ENCODE measurements at places on chromosomes 16 and 17. TPM values are rescaled to one million over a fixed set of nuclear protein-coding genes. Genes with fewer than 3 reads are reported as not detected.

- no peak for DNase-seq
These were observed 355.0 kb downstream of the KIF2B start for GRCh38 chr17:54177606-54178308.

DNA sequence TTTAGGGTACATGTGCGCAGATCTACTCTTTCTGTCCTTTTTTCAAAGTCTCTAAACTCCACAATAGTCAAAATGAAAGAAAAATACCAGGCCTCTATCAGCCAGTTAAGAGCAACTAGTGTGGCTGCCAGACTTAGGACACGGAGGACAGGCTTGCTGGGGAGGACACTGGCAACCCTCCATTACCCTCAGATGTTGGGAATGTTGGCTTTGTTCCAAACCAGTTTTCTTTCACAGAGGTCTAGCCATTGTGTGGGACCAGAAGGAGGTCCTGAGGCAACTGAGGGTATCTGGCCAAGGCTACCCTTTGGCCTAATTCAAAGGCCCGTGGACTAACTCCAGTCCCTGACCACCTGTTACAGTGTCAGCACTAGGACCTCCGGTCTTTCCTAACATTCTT, 51.2 kb upstream of the MED9 start:
- DNase-seq, result no peak

DNA sequence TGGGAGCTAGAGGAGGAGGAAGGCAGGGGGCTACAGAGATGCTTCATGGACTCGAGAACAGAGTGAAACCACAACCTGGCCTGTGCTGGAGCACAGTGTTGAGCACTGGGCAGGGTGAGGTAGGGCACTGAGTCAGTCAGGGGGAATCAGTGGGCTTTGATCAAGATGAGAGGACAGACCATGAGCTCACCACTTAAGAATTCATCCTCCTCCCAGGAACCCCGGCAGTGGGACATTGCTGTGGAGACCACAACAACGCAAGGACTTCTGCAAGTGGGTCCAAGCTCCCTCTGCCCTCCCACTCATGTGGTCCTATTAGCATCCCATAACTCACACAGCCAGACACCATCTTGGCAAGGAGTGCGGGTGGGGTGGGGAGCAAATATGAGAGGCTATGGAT, 1.7 kb upstream of the CES5A start:
- no peak for DNase-seq

- peak; percentile 46 for DNase-seq
These were observed 83.2 kb upstream of the TOB1 start for GRCh38 chr17:50949128-50949988.

DNA sequence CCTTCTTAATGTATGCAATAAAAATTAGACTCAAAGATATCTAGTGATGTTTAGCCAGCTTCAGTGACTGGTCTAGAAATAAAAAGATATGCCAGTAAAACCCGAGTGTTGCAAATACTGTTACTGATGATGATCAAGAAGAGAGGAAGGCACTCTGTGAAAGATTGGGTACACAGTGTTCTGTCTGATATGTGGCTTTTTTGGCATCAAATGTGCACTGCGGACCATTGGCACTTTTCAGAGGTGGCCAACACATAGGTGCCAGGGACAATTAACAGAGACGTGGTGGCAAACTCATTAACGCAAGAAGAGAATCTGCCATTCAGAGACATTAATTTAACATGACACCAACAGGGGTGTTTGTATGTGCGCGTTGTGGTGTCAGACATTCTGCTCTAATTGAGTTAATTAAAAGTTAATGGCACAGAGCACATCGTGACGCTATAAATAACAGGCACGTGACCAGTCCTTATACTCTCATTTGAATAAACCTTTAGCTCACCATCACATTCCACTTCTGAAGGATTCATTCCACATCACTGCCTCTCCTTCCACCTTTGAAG, 549.3 kb upstream of the HSBP1 start:
- DNase-seq, result no peak

Gene KRT40
- total RNA-seq, result not detected

GRCh38 chr17:73628642-73629552, 15.3 kb downstream of the SDK2 start:
- DNase-seq, result no peak

DNA sequence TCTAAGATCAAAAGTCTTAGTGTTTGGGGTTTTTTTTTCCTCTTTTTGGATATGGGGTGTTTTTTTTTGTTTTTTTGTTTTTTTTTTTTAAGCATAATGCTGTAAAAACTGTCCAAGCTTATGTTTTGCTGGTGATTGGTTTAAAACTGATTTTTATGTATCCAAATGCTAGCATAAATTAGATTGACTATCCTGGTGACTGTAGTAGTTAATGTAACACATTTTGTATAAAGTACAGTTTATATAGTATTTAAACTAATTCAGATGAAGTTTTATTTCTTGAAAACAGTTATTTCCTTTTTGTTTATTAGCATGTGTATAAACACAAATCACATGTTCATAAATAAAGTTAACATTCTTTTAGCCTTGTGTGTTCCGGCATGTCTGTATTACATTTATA, 10.9 kb downstream of the RBBP6 start:
- DNase-seq, result no peak

DNA sequence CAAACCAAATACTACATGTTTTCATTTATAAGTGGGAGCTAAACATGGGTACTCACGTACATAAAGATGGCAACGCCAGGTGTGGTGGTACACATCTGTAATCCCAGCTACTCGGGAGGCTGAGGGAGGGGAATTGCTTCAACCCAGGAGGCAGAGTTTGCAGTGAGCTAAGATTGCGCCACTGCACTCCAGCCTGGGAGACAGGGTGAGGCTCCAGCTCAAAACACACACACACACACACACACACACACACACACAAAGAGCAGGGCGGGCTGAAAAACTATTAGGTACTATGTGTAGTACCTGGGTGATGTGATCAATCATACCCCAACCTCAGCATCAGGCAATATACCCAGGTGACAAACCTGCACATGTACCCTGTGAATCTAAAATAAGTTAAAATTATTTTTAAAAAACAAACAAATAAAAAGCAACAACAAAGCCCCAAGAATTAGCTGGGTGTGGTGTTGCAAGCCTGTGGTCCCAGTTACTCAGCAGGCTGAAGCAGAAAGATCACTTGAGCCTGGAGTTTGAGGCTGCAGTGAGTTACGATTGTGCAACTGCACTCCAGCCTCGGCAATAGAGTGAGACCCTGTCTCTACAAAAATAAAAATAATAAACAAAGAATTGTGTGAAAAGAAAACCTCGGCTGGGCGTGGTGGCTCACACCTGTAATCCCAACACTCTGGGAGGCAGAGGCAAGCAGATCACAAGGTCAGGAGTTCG, 11.9 kb upstream of the FAAP100 start:
- DNase-seq, result no peak

Gene KRT32
- total RNA-seq, result not detected

DNA sequence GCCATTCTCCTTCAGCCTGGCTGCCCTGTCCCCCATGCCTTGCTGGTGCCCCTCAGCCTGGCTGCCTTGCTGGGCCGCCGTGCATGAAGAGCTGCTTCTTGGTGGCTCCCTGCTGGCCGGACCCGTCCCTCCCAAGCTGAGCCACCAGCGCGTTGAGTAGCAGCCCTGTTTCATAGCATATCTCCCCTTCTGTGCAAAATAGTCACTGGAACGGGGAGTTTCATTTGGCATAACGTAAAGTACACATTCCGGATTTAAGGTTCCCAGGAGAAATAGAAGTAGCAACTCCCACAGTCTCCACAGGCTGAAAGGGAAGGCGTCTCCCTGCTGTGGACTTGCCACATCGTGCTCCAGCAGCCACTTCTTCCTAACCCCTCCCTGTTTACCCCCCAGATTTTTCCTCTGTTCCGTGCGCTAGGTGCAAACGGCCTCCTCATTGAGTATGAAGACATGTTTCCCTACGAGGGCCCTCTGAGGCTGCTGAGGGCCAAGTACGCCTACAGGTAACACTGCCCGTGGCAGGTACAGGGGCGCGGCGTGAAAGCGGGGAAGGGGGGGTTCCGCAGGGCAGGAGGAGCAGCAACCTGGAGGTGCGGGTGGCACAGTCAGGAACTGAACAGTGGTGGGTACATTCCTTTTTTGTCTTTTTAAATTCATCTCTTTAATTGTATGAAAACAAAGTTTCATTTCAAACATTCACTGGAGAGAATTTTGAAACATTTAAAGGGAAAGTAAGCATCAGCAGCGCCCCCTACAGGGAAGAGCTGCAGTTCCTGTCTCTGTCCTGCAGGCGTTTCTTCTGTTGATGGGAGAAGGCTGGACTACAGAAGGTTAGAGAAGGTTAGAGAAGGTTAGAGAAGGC, 5.8 kb upstream of the OGFOD3 start:
- DNase-seq, result peak; percentile 35

Gene C16orf92
- not detected for total RNA-seq

DNA sequence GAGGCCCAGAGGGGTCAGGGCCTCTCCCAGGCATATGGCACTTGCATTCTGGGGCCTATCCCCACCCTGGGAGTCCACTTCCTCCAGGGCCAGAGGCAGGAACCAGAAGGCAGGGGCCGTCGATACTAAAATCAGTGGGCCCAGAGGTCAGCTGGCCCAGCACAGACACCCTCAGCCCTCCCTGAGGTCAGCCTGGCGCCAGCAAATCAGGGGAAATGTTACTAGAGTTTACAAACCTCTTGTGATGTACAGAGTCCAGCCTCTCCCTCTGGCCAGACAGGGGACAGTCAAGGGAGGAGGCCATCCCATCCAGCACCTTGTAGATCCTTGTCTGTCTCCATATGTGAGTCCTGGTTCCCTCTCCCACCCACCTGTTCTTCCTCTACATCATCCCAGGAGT, 10.8 kb downstream of the CDH5 start:
- DNase-seq, result no peak

Gene KRT23
- total RNA-seq, result 43.6 TPM

GRCh38 chr17:33389504-33390135, 96.5 kb upstream of the ASIC2 start:
- DNase-seq, result no peak

GRCh38 chr16:88993946-88994600, 17.1 kb upstream of the CBFA2T3 start:
- DNase-seq, result no peak

GRCh38 chr17:50452630-50453300, 15.9 kb downstream of the CHAD start:
- no peak for DNase-seq

Gene MYH11
- 0.19 TPM for total RNA-seq

DNA sequence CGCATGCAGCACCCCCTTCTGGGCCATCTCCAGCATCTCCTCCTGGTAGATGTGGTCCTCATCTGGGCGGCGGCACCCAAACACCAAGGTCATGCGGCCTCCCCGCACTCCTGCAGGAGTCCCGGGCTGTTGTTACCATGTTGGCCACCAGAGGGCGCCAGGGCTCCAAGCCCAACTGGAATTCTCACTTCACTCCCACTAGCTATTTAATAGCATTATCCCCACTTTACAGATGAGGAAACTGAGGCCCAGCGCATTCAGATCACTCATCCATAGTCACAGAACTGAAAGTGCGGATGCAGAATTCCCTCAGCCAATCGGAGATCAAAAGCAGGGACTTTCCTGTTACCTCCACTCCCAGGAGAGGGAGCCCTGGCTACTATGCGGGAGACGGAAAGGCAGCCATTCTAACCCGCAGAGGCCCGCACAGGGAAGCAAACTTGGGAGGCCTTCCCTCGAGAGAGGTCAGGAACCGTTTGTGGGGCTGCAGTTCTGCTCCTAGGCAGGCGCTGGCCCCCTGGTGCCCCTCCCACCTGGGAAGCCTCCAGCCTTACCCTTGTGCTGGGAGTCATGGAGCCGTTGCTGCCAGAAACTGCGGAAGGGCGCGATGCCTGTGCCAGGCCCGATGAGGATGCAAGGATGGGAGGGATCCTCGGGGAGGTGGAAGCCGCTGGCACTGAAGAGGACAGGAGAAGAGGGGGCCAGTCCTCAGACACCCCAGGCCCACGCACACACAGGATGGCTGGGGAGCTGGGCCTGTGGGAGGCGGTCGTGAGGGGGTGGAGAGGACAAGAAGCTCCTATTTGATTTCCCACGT, 40.1 kb downstream of the NOS2 start:
- DNase-seq, result peak; percentile 85

DNA sequence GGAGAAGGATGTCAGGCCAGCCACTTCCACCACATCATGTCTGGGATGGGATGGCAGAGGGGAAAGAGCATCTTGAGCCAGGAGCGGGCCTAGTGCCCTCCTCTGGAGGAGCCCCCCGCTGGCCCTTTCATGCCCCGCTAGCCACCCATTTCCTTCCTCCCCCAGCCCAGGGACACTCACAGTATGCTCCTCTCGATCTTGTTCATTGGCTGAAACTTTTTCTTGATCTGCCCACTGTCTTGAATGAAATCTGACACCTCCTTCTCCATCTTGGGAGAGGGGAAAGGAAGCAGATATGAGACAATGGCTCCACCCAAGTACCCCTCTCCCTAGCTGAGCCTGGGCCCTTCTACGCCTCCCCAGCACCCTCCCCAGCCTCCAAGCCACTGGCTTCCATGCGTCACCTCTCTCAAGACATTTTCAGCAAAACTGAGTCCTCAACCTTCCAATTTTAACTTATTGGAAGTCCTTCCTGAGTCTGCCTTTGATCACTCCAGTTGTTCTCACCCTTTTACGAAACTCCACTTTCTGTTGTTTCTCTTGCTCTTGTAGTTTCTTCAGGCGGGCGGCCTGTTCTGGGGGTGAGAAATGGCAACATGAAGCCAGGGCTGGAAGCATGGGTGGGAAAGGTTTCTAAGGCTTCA, 7.2 kb downstream of the SPAG7 start:
- no peak for DNase-seq

Gene KRT31
- total RNA-seq, result not detected

DNA sequence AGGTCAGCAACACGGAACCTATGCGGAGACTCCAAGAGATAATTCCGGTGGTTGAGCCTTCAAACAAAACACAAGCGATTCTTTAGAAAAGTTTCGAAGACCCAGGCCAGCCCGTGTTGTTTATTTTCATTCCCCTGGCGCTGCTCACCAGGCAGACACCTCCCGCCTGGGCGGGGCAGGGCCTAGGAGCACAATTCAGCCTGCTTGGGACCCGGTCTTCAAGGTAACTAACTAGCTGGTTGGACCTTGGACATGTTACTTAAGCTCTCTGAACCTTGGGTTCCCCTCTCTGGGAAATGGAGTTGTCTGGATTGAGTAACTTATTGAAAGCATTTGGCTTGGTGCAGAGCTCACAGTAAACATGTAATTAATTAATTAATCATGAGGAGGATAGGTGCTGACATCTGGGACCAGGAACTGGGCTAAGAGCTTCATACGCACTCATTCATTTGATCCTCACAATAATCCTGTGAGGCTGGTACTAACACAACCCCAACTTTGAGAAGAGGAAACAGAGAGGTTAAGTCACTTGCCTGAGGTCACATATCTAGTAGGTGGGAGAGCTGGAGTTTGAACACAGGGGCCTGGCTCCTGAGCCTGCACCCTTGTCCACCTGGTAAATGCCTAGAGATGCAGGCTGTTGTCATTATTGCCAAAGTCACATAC, 125.3 kb upstream of the SMURF2 start:
- peak; percentile 72 for DNase-seq

GRCh38 chr17:38585056-38585917, 20.5 kb downstream of the SRCIN1 start:
- no peak for DNase-seq

Gene C16orf74
- 3.8 TPM for total RNA-seq

GRCh38 chr17:26775219-26775822, 518.6 kb upstream of the WSB1 start:
- no peak for DNase-seq
